ENCODE measurements at places on chromosomes 5 and 9.

- no peak for DNase-seq
These were observed 35.4 kb downstream of the GDNF start for GRCh38 chr5:37804401-37804800.

- no peak for DNase-seq
These were observed 152.8 kb downstream of the GAS1 start for GRCh38 chr9:86794391-86795046.

DNA sequence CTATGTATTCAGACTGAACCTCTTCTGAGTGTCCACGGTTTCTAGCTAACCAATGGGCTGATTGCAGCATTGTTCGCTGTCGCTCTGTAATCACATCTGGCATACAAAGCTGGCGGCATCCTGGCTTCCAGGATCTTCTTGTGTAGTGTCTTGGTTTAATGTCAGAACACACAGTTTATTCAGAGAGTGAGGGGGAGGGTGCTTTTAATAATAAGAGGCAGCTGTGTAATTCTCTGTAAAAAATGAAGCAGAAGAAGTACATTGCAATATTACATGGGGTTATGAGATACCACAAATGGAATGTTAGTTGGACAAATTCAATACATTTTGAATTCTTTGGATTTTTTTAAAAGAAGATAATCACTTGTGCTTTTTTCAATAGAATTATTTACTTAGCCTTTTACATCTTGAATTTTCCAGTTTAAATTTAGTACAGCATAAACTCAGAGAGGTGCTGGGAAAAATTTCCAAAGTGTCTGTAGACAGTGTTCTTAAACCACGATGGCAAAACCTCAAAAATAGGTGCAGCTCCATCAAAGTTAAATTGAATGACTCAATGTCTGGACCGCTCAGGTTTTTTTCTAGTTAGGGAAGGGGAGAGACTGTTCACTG, 206.0 kb downstream of the PCSK1 start:
- no peak for DNase-seq

DNA sequence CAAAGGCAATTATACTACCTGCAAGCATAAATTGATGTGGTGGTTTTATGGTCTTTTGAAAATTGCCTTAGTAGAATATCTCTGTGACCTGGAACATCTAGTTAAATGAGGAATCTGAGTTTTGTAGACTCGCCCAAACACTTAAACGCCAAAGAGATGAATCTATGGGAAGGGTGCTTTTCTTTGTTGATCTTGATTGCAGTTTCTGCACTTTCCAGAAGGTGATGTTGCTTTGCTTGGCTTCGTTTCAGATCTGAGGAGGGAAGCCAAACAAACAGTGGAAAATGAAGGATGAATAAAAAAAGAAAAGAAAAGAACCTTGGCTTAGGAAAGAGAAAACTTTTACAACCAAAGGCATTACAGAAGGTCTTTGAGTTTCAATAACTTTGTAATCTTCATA, 1021.2 kb downstream of the NR2F1-AS1 start:
- DNase-seq, result peak; percentile 36

DNA sequence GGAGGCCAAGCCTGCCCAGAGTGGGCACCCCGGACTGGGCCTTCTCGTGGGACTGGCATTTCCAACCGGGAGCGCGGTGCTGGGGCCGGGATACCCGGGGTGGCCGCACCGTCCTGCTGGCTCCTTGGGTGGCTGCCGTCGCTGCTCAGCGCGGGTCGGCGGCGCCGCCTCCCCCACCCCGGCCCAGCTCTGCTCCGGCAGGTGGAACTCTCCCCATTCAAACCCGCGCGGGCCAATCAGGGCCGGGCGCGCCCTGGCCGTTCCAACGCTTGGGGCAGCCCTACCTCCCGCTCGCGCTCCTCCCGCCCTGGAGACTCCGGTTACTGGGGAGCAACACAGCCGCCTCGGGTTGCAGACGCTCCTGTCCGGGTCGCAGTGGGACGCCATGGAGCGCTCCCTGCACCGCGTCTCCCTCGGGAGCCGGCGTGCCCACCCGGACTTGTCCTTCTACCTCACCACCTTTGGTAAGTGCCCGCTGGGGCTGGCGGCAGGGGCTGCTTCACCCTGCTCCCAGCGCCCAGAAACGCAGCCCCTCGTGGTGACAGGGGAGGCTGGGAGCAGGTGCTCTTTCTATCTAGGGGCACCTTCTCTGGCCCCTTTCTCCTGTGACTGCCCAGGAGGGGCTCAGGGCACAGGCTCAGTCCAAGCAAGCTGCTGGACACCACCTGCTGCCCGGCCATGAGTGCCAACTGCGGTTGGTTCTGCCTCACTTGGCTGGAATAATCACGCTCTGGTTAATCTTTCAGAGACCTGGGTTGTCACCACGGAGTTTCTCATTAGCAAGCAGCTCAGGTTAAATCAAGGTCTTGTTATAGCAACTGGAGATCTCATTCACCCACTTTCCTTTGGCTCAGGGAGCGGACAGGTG, at the start of gene RGS3:
Gene RGS3 (plus strand): TSS at position 310 of the 868 bp plus-strand sequence. CDS start 76 bp downstream, at position 386.
- DNase-seq, result peak; percentile 75

- DNase-seq, result no peak
These were observed 596 bp upstream of the ADAMTS6 start for GRCh38 chr5:65482296-65482735.

- no peak for DNase-seq
These were observed 337.8 kb downstream of the GADD45G start for GRCh38 chr9:89942643-89943042.

- no peak for DNase-seq
These were observed 1972.1 kb downstream of the MAT2B start for GRCh38 chr5:165477546-165477945.

DNA sequence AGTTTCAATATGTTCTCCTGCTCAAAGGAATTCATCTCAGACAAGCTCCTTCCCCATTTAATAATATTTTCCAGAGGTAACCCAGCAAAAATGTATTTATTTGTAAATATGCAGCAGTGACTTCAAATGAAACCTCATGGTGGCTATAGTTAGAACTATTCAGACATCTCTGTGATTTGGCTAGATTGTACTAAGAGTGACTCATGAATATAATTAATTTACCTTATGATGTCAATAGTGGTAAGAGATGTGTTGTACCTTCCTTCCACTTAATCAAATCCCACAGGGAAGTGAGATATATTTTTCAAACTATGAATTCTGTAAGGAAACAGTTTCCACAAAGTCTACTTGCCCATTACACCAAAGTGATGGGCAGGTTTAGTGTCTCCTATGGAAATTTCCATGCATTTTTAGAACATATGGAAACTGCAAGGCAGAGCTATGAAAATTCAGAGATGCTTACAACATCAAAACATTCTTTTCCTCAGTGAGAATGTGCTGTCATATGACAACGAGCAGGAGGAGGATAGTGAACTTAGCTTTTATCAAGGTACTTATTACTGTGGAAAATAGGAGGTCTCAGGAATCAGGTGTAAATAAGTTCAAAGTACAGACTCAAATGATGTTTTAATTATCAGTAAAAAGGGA, 34.0 kb upstream of the SPDL1 start:
- DNase-seq, result no peak

GRCh38 chr9:96646081-96646991, 8.8 kb downstream of the PRXL2C start:
- no peak for DNase-seq

- no peak for DNase-seq
These were observed 100.8 kb upstream of the TBCA start for GRCh38 chr5:77876862-77877502.

GRCh38 chr9:75855509-75855908, 35.0 kb upstream of the PCSK5 start:
- DNase-seq, result no peak

DNA sequence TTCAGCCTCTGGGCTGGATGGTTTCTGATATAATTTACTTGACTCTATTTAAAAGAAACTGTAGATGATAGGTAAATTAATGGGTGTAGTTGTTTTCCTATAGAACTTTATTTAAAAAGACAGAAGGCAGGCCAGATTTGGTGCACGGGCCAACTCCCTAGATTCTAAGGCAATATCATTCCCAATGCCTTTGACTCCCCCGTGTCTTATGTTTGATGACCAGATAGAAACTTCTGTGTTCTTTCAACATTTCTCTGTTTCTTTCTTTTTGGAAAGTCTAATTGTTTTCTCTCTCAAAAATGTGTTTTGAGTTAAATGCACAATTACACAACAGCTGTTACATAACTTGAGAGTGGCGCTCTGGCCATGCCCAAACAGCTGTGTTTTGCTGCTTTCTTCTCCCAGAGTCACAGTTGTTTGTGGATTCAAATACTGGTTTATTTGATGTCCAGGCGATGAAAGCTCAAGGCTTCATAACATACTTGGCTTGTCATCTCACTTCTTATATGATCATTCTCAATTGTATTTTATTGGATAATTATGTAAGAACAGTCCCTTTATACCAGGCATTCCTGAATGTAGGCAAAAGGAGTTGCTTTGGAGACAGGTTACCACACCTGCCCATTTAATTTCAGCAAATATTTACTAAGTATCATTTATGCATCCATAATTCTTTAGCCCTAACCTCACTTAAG, 1.7 kb upstream of the ALDH1A1 start:
- DNase-seq, result no peak

DNA sequence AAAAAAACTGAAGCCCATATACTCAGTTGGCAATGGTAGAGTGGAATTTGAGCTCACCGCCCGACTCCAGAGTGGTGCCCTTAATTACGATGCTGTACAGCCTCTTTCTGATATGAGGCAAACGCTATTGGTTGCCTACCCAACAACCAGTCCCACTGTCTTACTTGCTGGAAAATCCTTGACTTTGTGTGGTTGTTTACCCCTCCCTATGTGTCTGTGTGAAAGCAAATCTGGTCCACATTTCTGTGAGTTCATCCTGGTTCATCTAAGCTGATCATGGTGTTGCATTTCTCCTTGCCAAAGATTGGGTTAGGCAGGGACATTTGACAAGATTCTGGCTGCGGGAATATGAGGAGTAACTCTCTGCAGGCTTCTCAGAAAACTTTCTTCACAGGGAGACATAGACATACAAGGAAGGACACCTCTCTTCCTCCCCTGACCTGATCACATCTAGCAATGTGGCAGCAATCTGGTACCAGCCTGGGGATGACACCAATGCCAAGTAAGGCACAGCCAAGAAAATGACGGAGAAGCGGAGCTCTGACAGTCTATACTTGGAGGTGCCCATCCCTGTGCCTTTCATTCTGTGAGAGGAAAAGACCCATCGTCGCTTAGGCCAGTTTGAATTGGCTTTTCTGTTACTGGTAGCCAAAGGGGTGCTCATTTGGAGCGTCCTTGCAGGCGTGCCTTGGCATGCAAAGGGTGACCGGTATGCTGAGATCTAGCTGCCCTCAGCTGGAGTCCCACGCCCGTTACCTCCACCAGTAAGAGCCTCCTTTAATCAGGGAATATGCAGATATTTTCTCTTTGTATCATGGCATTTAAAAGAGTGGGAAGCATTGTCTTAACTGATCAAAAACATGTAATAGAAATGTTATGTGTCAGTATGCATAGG, 124.3 kb downstream of the AOPEP start:
- DNase-seq, result no peak

DNA sequence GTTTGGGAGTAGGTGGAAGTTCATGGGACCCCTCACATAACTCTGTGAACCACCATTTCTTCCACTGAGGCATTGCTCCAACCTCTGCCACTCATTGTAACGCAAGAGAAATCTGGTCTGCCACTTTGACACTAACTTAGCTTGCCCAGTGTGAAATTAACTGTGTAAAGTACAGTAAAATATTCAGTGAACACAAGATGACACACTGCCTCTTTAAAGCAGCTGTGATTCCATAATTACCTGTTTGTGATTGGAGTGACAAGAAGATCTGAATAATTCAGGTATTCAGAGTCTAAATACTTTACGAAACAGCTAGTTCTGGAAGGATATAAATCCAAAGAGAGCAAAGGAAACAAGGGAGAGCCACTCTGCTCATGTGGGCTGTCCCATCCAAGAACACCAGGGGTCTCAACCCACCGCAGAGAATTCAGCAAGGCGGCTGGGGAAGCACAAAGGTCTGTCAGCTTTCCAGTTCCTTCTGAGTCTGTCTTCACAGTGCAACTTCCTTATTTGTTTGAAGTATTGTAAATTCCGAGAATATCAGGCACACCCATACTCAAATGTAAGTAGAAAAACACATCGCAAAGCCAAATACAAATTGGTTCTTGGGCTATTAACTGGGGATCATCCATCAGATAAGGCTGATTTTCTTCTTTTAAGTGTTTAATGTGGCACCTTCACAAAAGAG, 86.9 kb downstream of the GNAQ start:
- DNase-seq, result no peak

GRCh38 chr5:180799194-180799593, 3.4 kb downstream of the MGAT1 start:
- DNase-seq, result no peak

DNA sequence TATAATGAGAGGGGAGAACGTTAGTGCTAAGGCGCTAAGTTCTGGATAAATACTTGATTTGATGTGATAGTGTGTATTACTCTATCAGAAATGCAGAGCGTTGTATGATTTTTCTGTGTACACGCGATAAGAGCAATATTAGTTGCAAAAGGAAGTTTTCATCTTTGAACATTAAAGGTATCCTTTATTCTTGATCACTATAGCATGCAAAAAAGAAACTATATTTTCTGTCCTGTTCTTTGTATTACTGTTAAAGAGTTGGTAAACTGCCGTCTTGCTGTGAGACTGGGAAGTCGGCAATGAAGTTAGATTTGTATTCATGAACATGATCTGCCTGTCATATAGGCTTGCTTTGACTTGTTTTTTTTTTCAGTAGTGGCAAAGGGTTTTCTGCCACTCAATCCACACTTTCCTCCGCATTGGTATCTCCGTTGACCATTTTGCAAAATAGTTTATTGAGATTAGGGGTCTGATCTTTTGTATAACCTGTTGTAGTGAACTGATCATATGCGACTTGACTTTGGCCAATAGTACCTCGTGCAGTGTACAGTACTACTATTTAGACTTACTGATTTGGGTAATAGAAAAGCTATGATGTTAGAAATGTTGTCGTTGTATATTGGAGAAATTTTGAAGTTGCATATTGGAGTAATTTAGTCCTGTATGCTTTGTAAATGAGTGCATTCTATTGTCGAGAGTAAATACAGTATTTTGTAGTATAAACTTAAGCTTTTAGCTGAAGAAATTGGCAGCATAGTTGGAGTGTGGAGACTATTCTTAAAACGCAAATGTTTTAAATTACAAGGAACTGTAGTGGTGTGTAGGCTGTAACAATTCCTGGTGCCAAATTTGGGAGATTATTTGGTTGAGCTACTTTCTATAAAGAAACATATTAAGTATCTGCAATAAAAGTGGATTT, 1.7 kb downstream of the DENND4C start:
- peak; percentile 19 for DNase-seq

GRCh38 chr5:60092671-60093422, 199.3 kb upstream of the PDE4D start:
- no peak for DNase-seq
